ENCODE measurements at places on chromosomes 1 and 21.
A peak's percentile ranks its signal among the peaks of the same experiment; 100 is the strongest.

DNA sequence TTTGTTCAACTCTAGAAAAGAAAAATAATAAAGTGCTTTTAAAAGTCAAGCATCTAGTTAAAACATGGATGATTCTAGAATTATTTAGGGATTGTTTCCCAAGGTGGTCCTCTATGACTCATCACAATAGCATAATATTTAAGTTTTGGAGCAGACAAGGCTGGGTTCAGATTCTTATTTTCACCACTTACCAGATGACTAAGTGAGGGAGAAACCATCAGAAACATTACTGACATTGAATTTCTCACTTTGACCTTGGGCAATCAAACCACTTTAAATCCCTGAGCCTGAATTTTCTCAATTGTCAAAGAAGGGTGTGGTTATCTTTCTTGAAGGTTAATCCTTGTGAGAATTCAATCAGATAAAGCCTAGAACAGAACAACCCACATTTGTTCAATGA lies 102.5 kb upstream of the PTGFR start:
- DNase-seq, result no peak

DNA sequence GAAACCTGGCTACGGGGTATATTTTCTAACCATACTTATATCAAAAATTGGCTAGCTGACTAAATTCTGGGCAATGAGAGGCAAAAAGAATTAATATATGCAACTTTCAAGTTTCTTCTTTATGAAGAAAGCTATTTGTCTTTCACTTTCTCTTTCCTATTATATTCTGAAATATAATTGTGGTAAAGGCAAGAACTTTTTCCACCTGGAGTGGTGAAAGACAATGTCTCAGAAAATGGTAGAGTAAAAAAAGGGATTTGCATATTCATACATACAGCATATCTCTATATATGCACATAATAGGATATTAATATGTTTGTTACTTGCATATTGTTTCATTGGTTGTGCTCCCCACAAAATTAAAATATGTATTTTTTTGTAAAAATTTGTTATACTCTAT lies 793.8 kb downstream of the PLA2G4A start:
- no peak for DNase-seq

GRCh38 chr1:230166366-230167132 lies 99.5 kb downstream of the GALNT2 start:
- DNase-seq, result no peak

- no peak for DNase-seq
Observed at GRCh38 chr1:4305526-4306301, 348.7 kb upstream of the AJAP1 start.

- peak; percentile 55 for DNase-seq
Observed at GRCh38 chr1:23657659-23658275, 33.8 kb upstream of the RPL11 start.

- DNase-seq, result no peak
Observed at GRCh38 chr21:28230559-28230958, 762.1 kb downstream of the LTN1 start.

DNA sequence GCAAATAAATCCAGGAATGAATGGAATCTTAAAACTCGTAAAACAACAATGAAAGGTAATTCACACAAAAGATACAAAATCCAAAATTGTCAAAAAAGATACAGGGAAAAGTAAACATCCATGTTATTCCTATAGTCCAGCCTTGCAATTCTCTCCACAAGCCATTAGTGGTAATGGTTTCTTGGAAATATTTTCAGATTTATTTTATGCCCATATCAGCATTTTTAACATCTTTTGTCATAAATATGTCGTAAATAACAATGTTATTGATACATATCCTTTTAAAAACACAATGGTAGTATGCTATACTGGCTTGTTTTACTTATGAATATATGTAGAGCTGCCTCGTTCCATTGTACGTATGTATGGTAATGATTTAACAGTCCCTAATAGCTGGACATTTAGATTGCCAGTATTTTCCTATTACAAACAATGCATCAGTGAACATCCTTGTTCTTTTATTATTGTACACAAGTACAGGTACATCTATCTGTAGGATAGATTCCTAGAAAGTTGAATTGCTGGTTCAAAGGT lies 30.6 kb downstream of the DNTTIP2 start:
- no peak for DNase-seq

GRCh38 chr1:25543425-25544242 lies at the start of gene LDLRAP1:
LDLRAP1 (plus strand) TSS chr1:25543606; CDS start chr1:25543699, 93 bp downstream.
- DNase-seq, result peak; percentile 82

DNA sequence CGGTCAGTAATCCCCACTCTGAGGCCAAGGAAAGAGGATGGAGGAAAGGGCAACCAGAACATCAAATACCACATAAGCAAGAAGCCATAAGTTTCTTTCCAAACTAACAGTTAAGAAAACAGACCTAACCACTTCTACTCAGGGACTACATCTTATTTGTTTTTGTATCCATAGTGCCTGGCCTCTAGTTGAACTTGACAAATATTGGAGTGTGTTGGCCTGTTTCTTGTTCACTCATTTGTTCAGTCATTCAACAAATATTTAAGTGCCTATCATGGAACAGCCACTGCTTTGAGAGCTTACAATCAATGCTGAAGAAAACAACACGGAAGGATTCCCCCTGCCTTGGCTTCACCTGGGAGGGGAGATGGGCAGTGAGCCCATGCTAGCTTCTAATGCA lies 69.7 kb downstream of the ST6GALNAC3 start:
- no peak for DNase-seq

GRCh38 chr21:36396325-36396724 lies 11.1 kb downstream of the CHAF1B start:
- no peak for DNase-seq

- no peak for DNase-seq
Observed at GRCh38 chr1:38037221-38037939, 9.2 kb downstream of the POU3F1 start.

GRCh38 chr1:203888807-203889251 lies 27.4 kb downstream of the SNRPE start:
- no peak for DNase-seq

GRCh38 chr21:41925767-41926116 lies 28.1 kb downstream of the C2CD2 start:
- DNase-seq, result no peak

- DNase-seq, result no peak
Observed at GRCh38 chr1:230074270-230074669, 7.2 kb downstream of the GALNT2 start.

GRCh38 chr1:160371756-160372155 lies 4.9 kb downstream of the NHLH1 start:
- no peak for DNase-seq

GRCh38 chr1:246200738-246201137 lies 306.3 kb downstream of the SMYD3 start:
- no peak for DNase-seq

GRCh38 chr1:205938682-205939081 lies 4.6 kb downstream of the SLC26A9 start:
- no peak for DNase-seq

GRCh38 chr1:236354330-236355147 lies 39.5 kb upstream of the EDARADD start:
- DNase-seq, result no peak

DNA sequence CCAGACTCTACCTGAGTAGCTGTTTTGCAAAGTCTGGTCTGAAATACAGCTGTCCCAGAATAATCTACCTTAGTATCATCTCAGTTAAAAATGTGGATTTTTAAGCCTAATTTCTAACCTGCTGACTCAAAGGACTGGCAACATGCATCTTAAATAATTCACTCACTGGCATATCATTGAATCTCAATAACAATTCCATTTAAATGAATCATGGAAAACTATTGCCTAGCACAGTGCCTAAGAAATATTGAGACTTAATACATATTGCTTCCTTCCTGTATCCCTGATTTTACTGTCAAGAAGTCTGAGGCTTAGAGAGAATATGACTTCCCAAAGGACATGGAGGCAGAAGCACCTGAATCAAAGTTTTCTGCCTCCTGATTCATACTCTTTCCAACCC lies 3.1 kb downstream of the CCDC190 start:
- no peak for DNase-seq

- no peak for DNase-seq
Observed at GRCh38 chr1:60170709-60171108, 97.1 kb upstream of the C1orf87 start.

DNA sequence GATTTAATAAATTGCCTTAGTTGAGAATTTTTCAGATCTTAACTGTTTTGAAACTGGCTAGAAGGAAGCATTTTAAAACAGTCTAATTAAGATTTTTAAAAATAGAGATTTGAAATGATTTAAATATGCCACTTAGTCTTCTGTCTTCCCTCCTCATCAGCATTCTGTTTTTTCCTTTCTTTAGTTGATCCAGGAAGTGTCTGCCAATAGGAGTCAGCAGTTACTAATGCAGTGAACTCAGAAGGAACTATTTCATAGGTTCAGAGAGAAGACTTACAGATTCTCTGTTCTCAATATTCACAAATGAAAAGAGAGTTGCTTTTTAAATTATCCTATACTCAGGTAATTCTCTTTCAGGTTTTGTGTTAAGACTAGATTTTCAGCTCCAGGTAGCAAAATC lies 84.5 kb downstream of the RPS6KC1 start:
- no peak for DNase-seq

- no peak for DNase-seq
Observed at GRCh38 chr1:219155135-219155534, 18.5 kb upstream of the LYPLAL1 start.

- peak; percentile 45 for DNase-seq
Observed at GRCh38 chr21:44013380-44014088, 1.4 kb downstream of the TRAPPC10 start.

DNA sequence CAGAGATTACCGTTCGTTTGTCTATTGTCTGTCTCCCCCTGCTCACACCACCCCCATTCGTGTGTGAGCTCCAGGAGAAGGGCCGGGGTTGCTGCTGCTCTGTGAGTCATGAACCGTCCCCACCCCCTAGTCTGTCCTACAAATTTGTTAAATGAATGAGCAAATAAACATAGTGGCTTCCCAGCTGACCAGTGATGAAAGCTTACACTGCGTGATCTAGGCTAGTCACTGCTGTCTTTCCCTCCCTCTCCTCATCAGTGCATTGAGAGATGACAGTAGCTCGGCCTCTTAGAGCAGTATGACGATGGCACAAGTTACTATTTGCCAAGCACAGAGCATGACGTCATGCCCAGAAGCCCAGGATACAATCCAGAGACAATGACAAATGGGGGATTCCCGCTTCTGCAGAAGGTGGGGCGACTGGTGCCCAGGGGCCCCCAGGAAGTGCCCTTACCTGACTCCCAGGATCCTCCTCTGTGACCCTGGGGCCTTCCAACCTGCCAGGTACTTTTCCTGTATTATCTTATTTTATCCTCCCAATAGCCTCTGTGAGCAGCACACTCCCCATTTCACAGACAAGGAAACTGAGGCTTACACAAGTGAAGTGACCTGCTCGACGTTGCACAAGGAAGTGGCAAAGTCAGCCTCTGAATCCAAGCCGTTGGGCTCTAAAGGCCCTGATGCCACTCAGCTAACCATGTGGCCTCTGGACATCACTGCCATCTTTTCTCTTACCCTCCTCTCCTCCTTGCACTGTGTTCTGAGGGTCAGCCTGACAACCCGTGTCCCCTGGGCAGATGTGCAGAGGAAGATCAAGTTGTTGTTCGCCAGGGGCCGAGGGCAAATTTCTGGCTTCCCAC lies 8.6 kb upstream of the EPHA2 start:
- no peak for DNase-seq

- no peak for DNase-seq
Observed at GRCh38 chr1:17011092-17011438, 663 bp downstream of the ATP13A2 start.

- DNase-seq, result no peak
Observed at GRCh38 chr1:197284325-197284724, 16.3 kb downstream of the CRB1 start.

- DNase-seq, result no peak
Observed at GRCh38 chr1:22673486-22674409, 20.7 kb downstream of the C1QB start.

DNA sequence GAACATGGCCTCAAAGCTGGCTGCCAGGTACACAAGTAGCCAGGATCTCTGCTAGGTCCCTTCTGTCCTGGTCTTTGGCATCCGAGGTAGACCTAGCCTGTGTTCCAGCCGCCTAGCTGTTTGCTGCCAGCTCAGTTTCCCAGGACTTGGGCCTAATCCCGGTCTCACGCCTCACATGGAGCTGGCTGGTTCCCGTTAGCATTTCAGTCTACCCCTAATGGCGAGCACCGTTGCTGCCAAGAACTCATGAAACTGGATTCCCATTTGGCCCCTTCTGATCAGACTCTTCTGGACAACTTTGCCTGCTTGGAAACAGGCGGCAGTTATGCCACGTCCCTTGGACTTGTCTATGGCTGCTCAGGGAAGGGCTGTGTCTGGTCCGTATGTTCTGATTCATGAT lies 26.2 kb upstream of the HHAT start:
- DNase-seq, result no peak

- DNase-seq, result no peak
Observed at GRCh38 chr21:31342348-31342747, 1.7 kb downstream of the TIAM1 start.

- DNase-seq, result peak; percentile 60
Observed at GRCh38 chr1:12480748-12481362, 137.2 kb downstream of the DHRS3 start.

DNA sequence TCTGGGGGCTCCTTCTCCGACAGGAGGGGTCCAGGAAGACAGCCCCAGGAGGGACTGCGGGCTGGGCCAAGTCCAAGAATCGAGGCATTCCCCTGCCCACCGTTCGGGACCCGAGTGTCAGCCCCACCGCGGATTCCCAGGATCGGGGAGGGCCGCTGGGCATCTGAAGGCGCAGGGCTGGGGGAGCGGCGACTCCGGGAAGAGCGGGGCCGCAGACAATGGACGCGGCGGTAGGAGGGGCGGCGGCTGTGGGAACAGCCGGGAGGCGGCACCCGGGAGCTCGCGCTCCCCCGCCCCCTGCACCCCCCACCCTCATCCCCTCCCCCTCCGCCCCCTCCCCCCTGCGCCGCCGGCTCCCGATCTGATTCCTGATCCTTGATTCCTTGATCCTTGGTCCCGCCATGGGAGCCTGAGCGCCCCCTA lies at the start of gene VANGL2:
TSS of gene VANGL2 (plus strand) at position 342 of the 423 bp plus-strand sequence. CDS start 15,274 bp downstream, outside the sequence.
- peak; percentile 64 for DNase-seq

- no peak for DNase-seq
Observed at GRCh38 chr1:167674156-167674555, 44.1 kb downstream of the RCSD1 start.

DNA sequence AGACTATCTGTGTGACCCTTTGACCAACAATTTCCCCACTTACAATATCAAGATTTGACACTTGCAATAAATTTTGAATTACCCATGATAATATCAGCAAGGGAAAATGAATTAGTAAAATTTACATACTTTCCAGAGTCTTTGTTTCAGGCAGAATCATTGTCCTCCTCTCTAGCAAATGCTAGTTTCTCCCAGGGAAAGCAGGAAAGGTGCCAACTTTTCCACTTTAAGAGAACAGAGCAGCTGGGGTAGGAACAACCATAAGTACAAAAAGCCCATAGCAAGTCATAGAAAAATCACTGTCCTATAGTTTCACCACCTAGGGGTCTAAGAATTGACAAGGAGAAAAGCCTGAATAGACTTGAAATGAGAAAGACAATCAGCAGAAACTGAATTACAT lies 67.1 kb upstream of the GUCA2B start:
- no peak for DNase-seq

DNA sequence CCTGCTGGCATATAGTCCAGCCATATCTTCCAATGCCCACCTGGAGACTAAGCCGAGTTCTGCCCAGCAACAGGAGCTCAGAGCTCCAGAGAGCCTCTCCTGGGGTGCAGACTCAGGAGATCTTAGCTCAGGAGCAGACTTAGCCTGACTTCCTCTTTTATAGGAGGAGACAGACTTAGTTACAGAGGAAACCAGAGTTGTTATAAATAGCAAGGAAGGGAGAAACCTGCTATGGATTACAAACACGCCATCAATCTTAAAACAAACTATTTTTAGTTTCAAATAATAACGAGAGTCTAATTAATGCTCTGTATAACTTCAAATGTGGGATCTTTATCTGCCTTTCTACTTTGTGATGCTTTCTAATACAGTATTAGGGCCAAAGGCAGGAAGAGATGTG lies 3.3 kb upstream of the KIF21B start:
- no peak for DNase-seq

GRCh38 chr21:38841472-38841871 lies 35.7 kb downstream of the ETS2 start:
- no peak for DNase-seq

All from activated T-cell treated with anti-CD3 and anti-CD28 coated beads, Interleukin-2, amount 50 U/mL, for 24 hours (primary cell).